Fibroblast of villous mesenchyme (primary cell): ENCODE measurements at places on chromosomes 2 and 18. TPM values are rescaled to one million over a fixed set of nuclear protein-coding genes. Genes with fewer than 3 reads are reported as not detected.

The WDFY1 gene
- total RNA-seq, result 113 and 152 TPM in 2 replicates

The SERPINB3 gene
- total RNA-seq, result not detected in 2 replicates

The OTOS gene
- total RNA-seq, result not detected in 2 replicates

The MDH1B gene
- 0.64 and 1.3 TPM in 2 replicates for total RNA-seq

The ESPNL gene
- 1.3 and 4.2 TPM in 2 replicates for total RNA-seq

The ELOA2 gene
- total RNA-seq, result not detected in 2 replicates

The VWC2L gene
- under 0.01 TPM in 1 of 2 replicates, not detected in the other for total RNA-seq

The PLCD4 gene
- 0.97 and 2.2 TPM in 2 replicates for total RNA-seq

The CTNNA2 gene
- total RNA-seq, result not detected in 2 replicates

The CDH19 gene
- not detected in 2 replicates for total RNA-seq

The LRRFIP1 gene
- 63.5 and 64.3 TPM in 2 replicates for total RNA-seq

The SLC5A7 gene
- total RNA-seq, result not detected in 2 replicates

The MERTK gene
- under 0.01 TPM in 2 replicates for total RNA-seq

The BOK gene
- 42.2 and 54.0 TPM in 2 replicates for total RNA-seq

The C2orf15 gene
- total RNA-seq, result not detected in 2 replicates

The ARHGAP15 gene
- 0.43 TPM in 1 of 2 replicates, not detected in the other for total RNA-seq

The ALPI gene
- not detected in 2 replicates for total RNA-seq
